HFFc6 (cell line): ENCODE measurements at places on chromosomes 7 and 10. TPM values are rescaled to one million over a fixed set of nuclear protein-coding genes. Genes with fewer than 3 reads are reported as not detected.

EVX1 gene
- total RNA-seq = not detected in 3 replicates

SPDYE5 gene
- total RNA-seq = not detected in 2 replicates

SEMA3E gene
- total RNA-seq = not detected in 3 replicates

GRCh38 chr10:97012470-97012869 is 173.3 kb downstream of the SLIT1 start:
- no peak for DNase-seq

- no peak for DNase-seq
Measured at GRCh38 chr7:50312250-50313162, 8.0 kb downstream of the IKZF1 start.

- no peak for DNase-seq
Measured at GRCh38 chr7:78514634-78515033, 716.1 kb downstream of the PHTF2 start.
